CD4-positive, alpha-beta T cell treated with Interleukin-12 subunit alpha and Interleukin-12 subunit beta, for 1 hour (primary cell): ENCODE measurements at places on chromosomes 6 and 20.

DNA sequence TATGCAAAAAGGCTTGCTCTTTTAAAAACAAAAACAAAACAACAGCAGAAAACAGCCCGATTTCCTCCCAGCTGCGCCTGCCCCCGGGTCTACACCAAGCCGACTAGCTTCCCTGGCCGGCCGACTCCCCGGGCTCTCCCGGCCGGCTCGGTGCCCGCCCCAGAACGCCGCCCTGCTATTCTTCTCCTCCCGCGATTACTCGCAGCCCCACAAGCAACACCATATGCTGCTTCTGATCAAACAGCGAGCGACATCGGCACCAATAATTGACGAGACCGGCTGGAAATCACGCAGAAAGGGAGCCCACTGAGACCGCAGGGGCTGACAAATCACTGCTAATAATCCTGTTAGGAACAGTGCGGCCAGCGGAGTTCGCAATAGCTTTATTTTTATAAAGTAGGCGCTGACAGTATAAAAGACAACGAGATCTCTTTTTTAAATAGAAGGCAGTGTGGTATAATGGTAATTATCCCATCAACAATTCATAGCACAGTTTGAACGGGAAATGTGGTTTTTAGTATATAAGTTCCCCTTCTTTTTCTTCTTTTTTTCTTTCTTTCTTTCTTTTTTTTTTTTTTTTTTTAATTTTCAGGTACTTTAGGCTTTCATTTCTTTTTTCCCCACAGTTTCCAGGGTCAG, 3.3 kb downstream of the SIM1 start:
- no peak for DNase-seq

- DNase-seq = no peak
These were observed 322.0 kb downstream of the PAX1 start for GRCh38 chr20:22027423-22027822.

GRCh38 chr20:49676581-49677291, 36.9 kb downstream of the B4GALT5 start:
- peak; percentile 75 for DNase-seq

DNA sequence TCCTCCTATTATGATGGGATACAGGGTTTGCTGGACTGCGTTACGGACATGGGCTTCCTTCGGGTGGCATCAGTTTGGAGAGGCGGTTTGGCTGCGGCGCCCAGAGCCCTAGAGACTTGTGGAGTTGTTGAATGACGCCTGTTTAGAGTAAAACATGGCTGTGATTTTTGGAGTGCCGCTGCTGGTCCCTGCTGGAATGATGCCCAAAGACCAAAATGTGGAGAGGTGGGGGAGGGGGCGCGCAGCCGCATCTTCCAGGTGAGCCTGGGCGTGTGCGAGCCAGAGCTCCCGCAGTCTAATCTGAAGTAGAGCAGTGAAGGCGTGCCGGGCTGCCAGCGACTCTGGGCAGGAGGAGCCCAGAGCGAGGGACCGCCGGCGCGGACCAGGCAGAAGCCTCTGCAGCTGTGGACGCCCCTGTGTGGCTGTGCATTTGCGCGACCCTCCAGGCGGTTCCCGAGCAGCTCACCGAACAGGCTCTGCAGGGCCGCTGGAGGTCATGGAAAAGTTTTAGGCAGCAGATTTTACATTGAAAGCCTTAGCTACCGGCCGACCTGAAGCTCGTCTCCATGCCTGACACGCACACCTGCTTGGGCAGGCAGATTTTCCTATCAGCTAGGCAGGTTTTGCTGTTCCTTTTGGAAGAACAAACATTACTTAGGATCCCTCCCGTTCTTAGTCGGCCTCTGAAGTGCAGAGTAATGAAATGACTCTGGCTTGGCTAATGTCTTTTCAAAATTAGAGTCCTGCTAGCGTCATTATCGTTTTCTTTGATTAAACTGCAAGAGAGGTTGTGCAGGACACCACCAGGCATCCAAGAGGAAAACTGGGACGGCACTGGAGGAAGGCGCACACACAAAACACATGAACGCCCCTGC, 298.2 kb downstream of the PHACTR1 start:
- DNase-seq = no peak

GRCh38 chr20:25493137-25493536, 85.7 kb downstream of the GINS1 start:
- no peak for DNase-seq

DNA sequence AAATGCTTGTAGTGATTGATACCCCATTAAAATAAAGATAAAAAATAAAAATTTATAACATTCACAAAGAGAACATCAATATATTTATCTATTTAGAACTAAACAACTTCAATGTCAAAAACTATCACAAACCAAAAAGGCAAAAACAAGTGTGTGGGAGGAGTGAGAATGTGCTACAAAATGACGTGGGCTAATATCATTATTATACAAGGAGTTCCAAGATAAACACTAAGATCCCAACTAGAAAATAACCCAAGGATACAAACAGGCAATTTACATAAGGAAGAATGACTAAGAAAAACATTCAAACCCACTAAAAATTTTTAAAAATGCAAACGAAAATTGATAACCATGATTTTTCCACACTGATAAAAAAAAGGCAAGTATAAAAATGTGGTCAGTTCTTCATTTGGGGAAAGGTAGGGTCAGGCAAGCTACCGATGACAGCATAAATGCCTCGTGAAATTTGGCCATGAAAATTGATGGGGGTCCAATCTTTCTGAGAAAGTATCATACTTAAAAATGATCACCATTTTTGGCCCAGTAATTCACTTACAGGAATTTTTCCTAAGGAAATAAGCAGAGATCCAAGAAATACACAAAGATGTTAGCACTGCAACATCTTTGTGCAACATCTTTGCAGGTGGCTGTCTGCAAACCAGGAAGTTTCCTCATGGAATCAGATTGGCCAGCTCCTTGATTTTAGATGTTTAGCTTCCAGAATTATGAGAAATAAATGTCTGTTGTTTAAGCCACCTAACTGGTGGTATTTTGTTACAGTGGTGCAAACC, 140.2 kb downstream of the TMEM200A start:
- no peak for DNase-seq

DNA sequence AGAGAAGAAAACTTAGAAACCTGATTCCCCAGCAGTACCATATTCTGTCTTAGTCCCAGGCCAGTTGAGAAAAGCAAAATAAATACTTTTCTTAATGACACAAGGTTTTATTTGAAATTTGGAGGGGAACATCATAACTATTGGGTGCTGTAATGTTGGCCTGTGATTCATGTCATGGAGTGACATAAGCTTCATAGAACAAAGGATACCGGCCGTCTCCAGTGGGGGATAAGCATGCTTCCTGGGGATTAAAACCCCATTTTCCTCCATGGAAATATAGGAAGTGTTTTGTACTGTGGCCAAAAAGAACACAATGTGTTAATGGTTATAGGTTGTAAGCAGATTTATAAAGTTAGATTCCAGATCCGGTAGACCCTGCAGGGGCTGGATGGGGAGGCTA, 18.0 kb downstream of the MTHFD1L start:
- DNase-seq = no peak
